ENCODE measurements at places on chromosomes 4 and X.

DNA sequence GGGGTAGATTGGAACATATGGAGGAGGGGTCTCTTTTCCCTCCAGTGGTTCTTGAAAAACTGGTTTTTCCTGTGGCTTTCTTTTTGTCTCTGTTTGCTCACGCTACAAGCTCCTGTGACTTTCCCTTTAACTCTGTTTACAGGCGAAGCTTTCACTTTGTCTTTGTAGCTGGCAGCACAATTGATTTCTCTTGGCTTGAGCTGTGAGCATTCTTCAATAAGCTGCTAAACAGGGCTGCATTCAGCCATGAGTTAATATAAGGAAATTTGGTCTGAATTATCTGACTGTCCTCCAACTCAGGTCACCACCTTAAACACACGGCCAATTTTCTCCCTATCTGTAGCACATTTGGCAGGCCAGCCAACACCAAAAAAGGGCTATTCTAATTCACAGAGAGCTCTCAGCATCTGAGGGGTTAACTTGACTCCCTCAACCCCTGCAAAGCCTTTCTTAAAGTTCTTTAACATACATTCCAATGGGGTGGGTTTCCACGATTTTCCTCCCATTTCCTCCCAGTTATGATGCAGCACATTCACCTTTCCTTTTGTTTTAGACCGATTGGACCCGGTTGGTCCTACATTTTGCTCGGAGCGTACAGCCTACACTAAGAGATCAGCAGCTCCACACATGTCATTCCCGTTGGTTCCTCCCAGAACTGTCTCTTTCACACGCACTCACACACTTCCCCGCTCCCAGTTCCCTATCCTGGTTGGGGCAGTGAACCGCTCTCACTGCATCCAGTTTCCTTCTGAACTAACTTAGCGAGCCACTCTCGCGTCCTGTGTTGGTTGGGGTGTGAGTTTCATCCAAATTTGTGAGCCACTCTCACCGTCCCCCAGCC, 45.4 kb downstream of the UGT2A3 start:
- no peak for DNase-seq
- no peaks in the 10 kb centered on the region for H3K4me1 ChIP-seq
- no peak overlapping the region for H3K4me3 ChIP-seq
- H3K36me3 ChIP-seq, result no peaks in the 10 kb centered on the region

DNA sequence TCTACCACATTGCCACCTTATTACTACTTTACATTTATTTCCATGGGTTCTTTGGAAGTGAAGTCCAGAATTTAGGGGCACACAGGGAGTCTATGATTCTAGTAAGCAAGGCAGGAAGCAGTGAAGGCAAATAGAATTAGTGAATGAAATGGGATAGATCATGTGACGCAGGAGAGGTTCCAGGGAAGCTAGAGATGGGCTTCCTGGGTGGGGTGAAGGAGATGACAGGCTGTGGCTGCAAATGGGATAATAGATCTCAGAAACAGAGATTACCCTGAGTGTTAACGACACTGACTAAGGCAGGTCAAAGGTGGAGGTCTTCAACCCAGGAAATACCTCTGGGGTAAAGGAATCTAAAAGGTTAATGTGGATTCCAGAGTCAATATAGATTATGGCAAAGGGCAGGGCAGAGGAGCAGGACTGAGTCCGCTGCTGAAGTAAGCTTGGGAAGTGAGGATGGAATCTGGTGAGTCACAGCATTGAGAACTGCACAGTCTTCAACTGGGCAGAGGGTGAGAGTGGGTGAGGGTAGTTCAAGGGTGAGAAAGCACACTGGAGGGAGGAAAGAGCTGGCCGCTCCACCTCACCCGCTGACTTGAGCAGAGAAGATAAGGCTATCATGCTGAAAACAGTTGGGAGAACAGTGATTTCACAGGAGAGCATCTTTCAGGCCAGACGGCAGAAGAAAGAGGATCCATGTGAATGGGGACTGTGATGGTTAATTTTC, 70.8 kb downstream of the ANXA3 start:
- no peak overlapping the region for H3K27ac ChIP-seq
- peaks cover 10% of the 10 kb centered on the region for H3K4me1 ChIP-seq
- no peak for DNase-seq
- H3K36me3 ChIP-seq, result no peaks in the 10 kb centered on the region
- H3K4me3 ChIP-seq, result no peak overlapping the region

DNA sequence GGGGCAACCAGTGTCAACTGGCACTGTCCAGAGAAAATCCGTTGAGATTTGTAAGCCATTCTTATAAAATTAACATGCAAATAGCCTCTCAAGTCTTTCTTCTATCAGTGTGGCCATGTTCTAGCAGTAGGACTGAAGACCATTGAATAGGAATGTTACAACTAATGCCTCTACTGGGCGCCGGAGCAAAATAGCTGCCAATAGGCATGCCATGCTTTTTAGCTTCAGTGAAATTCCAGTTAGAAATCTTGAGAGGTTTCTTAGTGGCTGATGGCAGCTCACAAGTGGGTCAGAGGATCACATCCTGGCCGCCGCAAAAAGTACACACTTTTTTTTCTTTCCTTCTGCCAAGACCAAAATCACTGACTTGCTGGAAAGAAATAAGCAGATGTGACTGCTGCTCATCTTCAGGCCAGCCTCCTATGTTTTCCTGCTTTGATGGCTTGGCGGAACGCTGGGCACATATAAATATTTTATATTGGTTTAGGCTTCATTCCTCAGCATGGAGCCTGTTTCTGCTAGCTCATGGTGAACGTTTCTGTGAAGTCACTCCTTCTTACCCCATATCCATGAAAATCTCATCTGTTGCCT, 293.1 kb downstream of the TENM3 start:
- H3K36me3 ChIP-seq, result no peaks in the 10 kb centered on the region
- no peak overlapping the region for H3K27ac ChIP-seq
- H3K27me3 ChIP-seq, result no peaks in the 10 kb centered on the region

DNA sequence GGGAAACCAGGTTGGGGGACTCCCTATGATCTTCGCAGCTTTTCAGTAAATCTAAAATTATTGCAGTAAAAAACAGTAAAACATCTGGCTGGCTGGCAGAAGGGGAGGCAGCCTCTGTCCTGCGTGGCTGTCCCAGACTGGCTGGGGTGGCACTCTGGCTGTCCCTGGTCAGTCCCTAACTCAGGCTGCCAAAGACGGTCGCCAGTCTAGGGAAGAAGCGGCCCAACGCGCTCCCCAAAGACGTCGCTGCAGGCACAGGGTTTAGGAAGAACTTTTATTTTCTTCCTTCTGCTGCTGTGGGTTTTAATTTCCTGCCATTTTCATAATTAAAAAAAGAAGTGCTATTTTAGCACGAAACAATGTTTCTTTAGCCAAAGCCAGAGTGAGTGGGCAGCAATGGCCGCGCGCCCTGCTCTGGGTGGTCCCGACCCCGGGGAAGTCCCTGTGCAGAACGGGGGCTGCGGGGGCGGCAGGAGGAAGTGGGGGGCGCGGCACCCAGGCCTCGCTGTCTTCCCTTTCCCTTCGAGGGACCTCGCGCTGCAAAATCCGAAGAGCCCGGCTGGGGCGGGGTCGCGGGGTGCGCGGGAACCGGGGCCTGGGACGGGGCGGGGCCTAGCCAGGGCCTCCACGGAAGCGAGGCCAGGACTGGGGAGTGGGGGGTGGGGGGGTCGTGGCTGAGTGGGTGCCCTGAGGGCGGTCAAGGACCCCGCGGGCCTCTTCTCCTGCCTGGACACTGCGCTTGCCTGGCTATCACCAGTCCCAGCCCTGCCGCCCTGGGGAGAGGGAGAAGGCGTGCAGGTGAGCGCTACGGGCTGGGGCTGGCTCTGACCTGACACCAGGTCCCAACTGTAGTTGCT, 6.3 kb upstream of the LETM1 start:
- H3K4me1 ChIP-seq, result peaks cover 25% of the 10 kb centered on the region
- DNase-seq, result peak; percentile 46
- H3K27ac ChIP-seq, result peak overlapping the region; percentile 67
- H3K27me3 ChIP-seq, result no peaks in the 10 kb centered on the region
- peak overlapping the region; percentile 63 for H3K4me3 ChIP-seq

DNA sequence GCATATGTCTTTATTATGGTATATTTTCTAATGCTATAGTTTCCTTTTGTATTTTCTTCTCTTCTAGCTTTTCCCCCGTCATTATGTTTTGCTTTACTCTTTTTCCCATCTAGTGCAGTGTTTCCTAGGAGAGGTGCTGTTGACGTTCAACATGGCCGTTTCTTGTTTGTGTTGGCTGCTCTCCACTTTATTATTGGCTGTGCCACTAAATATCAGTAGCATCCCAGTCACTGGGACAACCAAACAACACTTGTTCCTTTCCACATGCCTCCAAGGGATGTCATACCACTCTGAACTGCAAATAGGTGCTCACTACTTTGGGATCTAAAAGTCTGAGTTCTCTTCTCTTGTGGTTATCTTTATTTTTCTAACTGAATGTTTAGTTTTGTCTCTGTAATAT, 26.5 kb downstream of the GBA3 start:
- H3K27me3 ChIP-seq, result peaks cover 2% of the 10 kb centered on the region
- H3K4me1 ChIP-seq, result no peaks in the 10 kb centered on the region
- H3K27ac ChIP-seq, result no peak overlapping the region
- H3K4me3 ChIP-seq, result no peak overlapping the region
- no peak for DNase-seq
- no peaks in the 10 kb centered on the region for H3K36me3 ChIP-seq

DNA sequence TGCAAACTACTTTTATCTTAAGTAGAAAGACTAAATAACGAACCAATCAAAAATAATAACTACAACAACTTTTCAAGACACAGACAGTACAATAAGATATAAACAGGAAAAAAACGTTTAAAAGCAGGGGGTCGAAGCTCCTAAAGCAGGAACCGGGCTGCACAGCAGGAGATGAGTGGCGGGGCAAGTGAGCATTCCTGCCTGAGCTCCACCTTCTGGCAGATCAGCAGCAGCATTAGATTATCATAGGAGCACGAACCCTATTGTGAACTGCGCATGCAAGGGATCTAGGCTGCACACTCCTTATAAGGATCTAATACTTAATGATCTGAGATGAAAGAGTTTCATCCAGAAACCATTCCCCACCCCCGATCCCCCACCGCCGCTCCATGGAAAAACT, 146.2 kb downstream of the TEX11 start:
- no peaks in the 10 kb centered on the region for H3K36me3 ChIP-seq
- no peak for DNase-seq
- peaks cover 2% of the 10 kb centered on the region for H3K27me3 ChIP-seq
- no peak overlapping the region for H3K27ac ChIP-seq
- no peak overlapping the region for H3K4me3 ChIP-seq

DNA sequence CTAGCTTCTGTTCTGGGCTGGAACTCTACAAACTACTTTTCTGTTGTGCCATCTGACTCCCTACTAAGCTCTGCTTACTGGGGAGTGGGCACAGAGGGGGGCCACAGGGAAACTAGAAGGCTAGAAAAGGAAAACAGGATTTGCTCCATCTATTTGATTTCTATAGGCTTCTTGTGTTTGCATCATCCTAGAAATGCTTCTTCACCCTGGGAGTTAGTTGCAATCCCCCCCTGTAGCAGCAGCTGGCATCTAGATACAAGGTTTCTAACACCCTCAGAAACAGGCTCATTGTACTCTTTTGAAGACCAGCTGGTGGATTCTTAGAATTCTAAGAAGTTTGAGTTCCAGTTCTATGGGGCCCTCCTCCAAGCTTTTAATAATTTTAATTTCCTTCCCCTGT, 213.4 kb downstream of the TMA16 start:
- H3K4me3 ChIP-seq, result no peak overlapping the region
- H3K36me3 ChIP-seq, result no peaks in the 10 kb centered on the region
- H3K27ac ChIP-seq, result no peak overlapping the region
- no peak for DNase-seq

GRCh38 chrX:49000636-49001035, 1.4 kb downstream of the GRIPAP1 start:
- DNase-seq, result no peak
- no peaks in the 10 kb centered on the region for H3K27me3 ChIP-seq
- peaks cover 28% of the 10 kb centered on the region for H3K36me3 ChIP-seq
- peak overlapping the region; percentile 98 for H3K4me3 ChIP-seq
- peaks cover 43% of the 10 kb centered on the region for H3K4me1 ChIP-seq
- H3K27ac ChIP-seq, result no peak overlapping the region

GRCh38 chr4:37678624-37679023, 7.6 kb downstream of the RELL1 start:
- H3K27ac ChIP-seq, result no peak overlapping the region
- no peak overlapping the region for H3K4me3 ChIP-seq
- H3K4me1 ChIP-seq, result peaks cover 74% of the 10 kb centered on the region
- DNase-seq, result no peak
- H3K36me3 ChIP-seq, result peaks cover 26% of the 10 kb centered on the region
- H3K27me3 ChIP-seq, result no peaks in the 10 kb centered on the region

- H3K27me3 ChIP-seq, result no peaks in the 10 kb centered on the region
- no peak overlapping the region for H3K4me3 ChIP-seq
- peaks cover 4% of the 10 kb centered on the region for H3K4me1 ChIP-seq
- no peak overlapping the region for H3K27ac ChIP-seq
- H3K36me3 ChIP-seq, result no peaks in the 10 kb centered on the region
- DNase-seq, result no peak
These were observed 24.9 kb upstream of the IQSEC2 start for GRCh38 chrX:53305996-53306937.

DNA sequence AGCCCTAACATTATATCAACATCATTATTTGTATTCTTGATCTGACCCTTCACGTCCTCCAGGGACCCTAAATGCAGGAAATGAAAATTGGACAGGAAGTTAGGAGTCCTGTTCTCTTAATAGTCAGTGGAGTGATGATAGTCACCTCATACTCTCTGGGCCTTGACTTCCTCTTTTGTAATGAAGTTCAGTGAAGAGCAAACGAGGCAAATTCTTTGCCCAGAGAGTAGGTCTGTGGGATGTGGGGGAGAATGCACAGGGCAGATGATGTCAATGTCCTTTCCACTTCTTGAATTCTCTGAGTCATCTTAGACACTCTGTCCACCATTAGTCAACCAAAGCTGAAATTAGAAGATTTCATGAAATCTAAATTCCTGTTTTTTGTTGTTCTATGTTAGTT, 17.1 kb upstream of the GPRIN3 start:
- peaks cover 15% of the 10 kb centered on the region for H3K4me1 ChIP-seq
- peak overlapping the region; percentile 59 for H3K27ac ChIP-seq
- no peak overlapping the region for H3K4me3 ChIP-seq
- no peak for DNase-seq
- no peaks in the 10 kb centered on the region for H3K36me3 ChIP-seq

GRCh38 chr4:87865288-87865687, 32.5 kb downstream of the MEPE start:
- no peak overlapping the region for H3K4me3 ChIP-seq
- no peaks in the 10 kb centered on the region for H3K36me3 ChIP-seq
- H3K27me3 ChIP-seq, result peaks cover 16% of the 10 kb centered on the region

GRCh38 chr4:111722213-111722720, 423.0 kb upstream of the FAM241A start:
- DNase-seq, result no peak
- no peaks in the 10 kb centered on the region for H3K36me3 ChIP-seq
- no peak overlapping the region for H3K4me3 ChIP-seq
- H3K27me3 ChIP-seq, result no peaks in the 10 kb centered on the region

GRCh38 chr4:187992971-187993370, 2.6 kb upstream of the ZFP42 start:
- no peak overlapping the region for H3K27ac ChIP-seq
- H3K36me3 ChIP-seq, result peaks cover 3% of the 10 kb centered on the region
- no peaks in the 10 kb centered on the region for H3K4me1 ChIP-seq
- no peak for DNase-seq
- H3K27me3 ChIP-seq, result peaks cover 9% of the 10 kb centered on the region
